ENCODE measurements at places on chromosomes 12 and 14.

GRCh38 chr14:35202195-35202594 is 79.8 kb downstream of the PRORP start:
- no peak for DNase-seq

DNA sequence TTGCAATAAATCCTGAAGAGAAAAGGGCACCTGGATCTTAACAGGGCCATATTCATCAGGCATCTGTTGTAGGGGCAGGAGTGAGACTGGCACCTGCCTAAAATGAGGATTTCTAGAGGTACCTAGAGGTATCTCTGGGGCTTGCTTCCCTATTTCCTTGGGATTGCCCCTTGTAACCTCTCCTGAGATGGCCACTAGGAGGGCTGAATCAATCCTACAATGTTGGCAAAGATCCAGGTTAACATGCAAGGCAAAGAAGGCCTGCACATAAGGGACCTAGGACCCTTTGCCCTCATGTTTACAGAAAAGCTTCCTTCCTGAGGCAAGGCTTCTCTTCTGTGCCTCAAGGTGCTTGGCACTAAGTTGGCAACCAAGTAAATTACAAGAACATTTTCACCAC is 25.8 kb upstream of the CLEC4E start:
- no peak for DNase-seq

GRCh38 chr12:53102883-53103807 is at the start of gene SOAT2:
TSS of gene SOAT2 (plus strand) at chr12:53103486. CDS start at chr12:53103578, 92 bp downstream.
- peak; percentile 73 for DNase-seq

- DNase-seq, result no peak
These were observed 67.3 kb upstream of the USP15 start for GRCh38 chr12:62192903-62193250.

GRCh38 chr14:24965934-24966578 is 83.9 kb downstream of the STXBP6 start:
- DNase-seq, result no peak

- DNase-seq, result no peak
These were observed 27.5 kb downstream of the RIC8B start for GRCh38 chr12:106801830-106802533.

- DNase-seq, result no peak
These were observed 1.3 kb upstream of the FLVCR2 start for GRCh38 chr14:75577090-75577489.

DNA sequence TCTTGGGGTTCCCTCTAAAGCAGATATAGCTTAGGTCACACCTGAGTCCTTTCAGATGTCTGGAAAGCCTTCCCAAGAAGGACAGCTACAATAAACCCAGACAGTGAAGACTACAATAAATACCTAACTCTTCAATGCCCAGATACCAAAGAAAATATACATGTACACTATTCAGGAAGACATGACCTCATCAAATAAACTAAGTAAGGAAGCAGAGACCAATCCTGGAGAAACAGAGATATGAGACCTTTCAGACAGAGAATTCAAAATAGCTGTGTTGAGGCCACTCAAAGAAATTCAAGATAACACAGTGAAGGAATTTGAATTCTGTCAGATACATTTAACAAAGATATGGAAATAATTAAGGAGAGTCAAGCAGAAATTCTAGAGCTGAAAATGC is 15.3 kb downstream of the MIPOL1 start:
- DNase-seq, result no peak

DNA sequence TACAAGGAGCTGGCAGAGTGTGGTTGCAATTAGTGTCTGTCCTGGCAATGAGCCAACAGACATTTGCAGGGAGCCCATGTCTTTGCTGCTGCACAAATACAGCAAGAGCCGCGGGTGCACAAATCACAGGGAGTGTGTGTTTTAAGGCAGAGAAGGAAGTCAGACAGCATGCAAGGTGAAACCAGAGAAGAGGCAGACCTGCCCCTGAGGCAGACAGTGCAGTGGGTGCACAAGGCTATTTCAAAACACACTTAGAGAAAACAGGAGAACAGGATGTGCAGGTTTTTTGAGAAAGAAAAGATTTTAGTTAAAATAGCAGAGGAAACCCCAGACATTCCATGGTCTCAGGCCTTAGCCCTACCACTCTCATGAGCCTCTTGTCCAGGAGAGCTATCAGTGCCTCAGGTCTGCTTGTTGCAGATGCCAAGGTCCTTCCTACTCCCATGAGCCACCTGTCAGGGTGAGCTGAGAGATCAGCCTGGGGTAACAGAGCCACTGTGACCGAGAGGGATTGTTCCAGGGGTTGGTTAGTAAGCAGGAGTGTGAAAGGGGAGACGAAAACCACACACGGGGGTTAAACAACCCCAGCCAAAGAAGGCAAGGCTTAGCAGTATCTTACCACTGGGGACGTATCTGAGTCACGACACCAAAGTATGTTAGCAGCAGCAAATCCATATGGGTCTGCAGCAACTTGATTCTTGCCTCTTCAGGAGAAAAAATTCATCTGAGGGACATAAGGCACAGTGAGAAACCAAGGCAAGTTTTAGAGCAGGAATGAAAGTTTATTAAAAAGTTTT is 78.1 kb downstream of the C14orf132 start:
- DNase-seq, result no peak

- no peak for DNase-seq
These were observed 323.0 kb downstream of the VRK1 start for GRCh38 chr14:97120204-97120603.

- no peak for DNase-seq
These were observed 21.6 kb downstream of the ASPG start for GRCh38 chr14:104107101-104107581.

- DNase-seq, result no peak
These were observed 90.5 kb downstream of the RFLNA start for GRCh38 chr12:124385219-124385969.

DNA sequence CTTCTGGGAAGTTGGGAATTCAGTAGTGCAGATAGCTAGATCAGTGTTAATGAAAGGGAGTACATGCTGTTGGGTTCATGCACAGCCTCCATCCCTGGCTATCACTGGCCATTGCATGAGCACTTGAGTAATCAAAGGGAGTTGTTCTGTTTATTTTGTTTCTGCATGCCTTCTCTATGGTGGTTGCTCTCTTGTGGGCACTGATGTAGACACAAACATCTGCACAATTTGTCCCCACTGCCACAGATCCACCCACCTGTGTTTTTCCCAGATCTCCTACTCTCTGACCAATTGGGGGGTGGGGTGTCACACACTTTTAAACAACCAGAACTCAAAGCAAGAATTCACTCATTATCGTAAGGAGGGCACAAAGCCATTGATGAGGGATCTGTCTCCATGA is 89.7 kb upstream of the DHRS4 start:
- peak; percentile 45 for DNase-seq

DNA sequence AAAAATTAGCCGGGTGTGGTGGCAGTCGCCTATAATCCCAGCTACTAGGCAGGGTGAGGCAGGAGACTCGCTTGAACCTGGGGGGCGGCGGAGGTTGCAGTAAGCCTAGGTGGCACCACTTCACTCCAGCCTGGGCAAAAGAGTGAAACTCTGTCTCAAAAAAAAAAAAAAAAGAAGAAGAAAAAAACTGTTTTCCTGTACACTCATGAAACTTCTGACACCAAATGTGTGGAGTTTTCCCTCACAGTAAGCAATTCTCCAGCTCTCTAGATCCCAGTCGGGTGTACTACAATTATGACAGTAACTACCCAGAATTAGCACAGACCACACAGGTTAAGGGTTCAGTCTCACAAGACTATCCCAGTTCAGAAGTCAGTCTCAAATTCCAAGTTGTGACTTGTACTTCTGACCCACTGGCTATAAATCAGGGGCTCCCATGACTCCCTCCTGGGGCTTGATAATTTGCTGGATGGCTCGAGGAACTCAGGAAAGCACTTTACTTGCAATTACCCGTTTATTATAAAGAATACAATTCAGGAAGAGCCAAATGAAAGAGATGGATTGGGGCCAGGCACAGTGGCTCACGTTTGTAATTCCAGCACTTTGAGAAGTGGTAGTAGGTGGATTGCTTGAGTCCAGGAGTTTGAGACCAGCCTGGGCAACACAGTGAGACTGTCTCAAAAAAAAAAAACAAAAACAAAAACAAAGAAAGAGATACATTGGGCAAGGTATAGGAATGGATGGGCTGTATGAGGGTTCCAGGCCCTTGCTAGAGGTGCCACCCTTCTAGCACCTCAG is 12.4 kb upstream of the ARF6 start:
- DNase-seq, result no peak

GRCh38 chr14:22073801-22074200 is 400.2 kb upstream of the OR4E1 start:
- DNase-seq, result no peak

DNA sequence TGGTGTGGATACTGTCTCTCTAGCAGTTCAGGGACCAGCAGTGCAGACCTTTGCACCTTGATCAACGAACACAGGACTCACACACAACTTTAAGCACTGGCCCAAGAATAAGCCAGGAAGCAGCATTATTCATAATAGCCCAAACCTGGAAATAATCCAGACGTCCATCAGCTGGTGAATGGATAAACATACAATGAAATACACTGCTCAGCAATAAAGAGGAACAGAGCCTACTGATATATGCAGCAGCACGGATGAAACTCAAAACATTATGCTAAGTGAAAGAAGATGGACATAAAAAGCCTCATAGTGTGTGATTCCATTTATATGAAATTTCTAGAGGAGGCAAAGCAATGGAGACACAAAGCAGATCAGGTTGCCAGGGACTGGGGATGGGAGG is 303.9 kb upstream of the FKBP4 start:
- DNase-seq, result no peak

DNA sequence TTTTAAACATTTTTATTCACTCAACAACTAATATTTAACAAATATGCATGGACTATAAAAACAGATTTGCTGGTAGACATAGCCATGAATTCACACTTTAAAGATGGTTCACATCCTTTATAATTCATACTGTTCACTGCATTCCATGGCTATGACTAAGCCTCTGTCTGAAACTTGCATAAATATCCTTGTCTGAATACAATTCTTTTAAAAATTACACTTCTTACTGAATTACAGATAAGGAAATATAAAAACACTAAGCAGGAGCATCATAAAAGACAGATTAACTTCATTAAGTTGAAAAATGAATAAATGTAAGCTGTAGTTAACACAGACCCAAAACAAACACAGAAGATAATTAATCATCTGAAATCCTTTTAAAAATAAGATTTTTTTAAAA is 53.8 kb downstream of the GXYLT1 start:
- DNase-seq, result no peak

- DNase-seq, result no peak
These were observed 33.7 kb downstream of the SLC24A4 start for GRCh38 chr14:92356677-92357076.

DNA sequence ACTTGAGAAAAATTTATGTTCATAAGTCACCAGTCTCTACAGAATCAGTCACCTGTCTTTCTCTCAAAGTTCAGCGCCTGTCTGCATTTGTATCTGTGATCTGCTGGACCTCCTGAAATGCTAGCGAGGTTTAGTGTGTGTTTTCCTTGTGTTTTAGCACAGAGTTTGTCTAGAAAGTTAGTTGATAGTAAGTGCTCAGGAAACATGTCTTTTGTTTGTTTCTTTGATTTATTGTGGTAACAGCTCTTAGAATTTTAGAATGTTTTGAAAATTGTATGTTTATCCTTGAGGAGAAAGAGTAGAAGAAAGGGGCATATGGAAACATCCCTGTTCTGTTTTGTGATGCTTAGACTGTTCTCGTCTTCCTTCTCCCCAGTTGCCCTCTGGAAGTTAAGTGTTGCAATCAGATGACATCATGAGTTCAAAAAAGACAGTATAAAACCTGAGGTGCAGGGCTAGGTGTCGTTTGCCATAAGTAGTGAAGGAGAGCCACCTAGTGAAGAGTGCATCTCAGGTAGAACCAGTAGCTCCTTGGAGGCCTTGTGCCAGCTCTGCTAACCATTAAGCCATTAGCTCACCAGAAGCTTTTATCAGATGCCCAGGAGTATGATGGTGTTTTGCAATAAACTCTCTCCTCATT is 44.8 kb downstream of the FBXW8 start:
- DNase-seq, result peak; percentile 70

DNA sequence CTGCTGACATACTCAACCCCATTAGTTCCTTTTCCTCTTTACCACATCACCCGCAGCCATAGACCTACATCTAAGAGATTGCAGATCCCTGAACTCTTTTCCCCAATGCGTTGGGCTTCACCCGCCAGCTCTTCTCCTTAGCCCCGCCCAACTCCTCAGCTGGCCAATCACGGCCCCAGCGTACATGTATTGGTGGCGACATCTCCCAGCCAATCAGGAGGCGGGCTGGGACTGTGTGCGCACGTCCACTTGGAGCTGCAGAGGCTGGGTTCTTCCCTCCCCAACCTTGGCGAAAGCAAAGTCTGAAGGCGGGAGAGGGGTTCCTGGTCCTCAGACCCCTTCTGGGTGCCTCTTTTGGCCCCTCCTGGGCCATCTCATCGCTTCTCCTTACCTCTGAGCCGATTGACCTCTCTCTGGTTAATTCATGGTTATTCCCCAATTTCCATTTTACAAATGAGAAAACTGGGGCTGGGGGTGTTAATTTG is 11.0 kb downstream of the PDE1B start:
- peak; percentile 96 for DNase-seq

- no peak for DNase-seq
These were observed 393 bp downstream of the ORMDL2 start for GRCh38 chr12:55818140-55818728.

GRCh38 chr14:79639613-79640012 is 571.7 kb downstream of the DIO2 start:
- no peak for DNase-seq

DNA sequence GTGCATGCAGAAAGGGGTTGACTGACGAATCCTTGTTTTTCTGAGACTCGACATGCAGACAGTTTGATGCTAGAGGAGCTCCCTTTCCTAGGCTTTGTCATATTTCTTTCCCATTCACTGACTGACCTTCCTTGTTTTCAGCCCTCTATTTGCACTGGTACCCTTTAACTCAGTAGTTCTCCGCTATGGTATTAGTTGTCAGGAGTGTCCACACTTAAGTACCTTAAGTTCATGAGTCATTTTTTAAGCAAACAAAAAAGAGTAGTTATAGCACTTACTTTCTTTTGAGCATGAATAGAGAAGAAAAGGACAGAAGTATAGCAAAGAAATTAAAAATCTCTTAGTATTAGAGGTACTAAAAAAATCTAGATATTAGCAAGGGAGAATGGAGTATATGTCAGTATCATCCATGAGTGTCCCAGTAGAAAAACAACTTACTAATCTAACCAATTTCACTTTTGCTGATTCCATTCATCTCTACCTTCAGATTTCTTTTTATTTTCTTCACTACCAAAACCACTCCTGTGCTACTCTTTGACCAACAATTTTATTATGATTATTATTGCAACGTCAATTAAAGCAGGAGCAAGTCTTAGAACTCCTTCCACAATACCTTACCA is 8.3 kb downstream of the ATP2B1 start:
- no peak for DNase-seq

DNA sequence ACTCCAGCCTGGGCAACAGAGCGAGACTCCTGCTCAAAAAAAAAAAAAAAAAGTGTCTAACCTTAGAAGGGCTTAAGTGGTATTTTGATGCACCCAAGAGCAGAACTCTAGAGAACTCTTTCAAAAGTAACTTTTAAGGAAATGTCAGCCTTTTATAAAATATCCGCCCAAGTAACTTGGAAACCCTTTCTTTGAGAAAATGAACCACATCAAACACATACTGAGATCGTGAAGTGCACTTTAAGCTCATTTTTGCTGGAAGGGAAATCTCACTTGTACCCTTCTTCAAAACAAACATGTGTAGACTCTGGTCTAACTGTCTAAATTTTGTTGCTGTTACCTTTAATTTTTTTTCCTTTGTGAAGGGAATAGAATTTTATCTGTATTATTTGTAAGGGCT is 5.5 kb downstream of the C12orf56 start:
- peak; percentile 65 for DNase-seq

- no peak for DNase-seq
These were observed 125.2 kb downstream of the MGST1 start for GRCh38 chr12:16472631-16473030.

- no peak for DNase-seq
These were observed 22.3 kb upstream of the HECTD1 start for GRCh38 chr14:31229638-31230572.

- no peak for DNase-seq
These were observed 70.9 kb downstream of the STXBP6 start for GRCh38 chr14:24978862-24979724.
